ENCODE measurements at places on chromosomes 2 and 18.

- no peak for DNase-seq
These were observed 1272.2 kb upstream of the ACVR2A start for GRCh38 chr2:146572598-146572997.

DNA sequence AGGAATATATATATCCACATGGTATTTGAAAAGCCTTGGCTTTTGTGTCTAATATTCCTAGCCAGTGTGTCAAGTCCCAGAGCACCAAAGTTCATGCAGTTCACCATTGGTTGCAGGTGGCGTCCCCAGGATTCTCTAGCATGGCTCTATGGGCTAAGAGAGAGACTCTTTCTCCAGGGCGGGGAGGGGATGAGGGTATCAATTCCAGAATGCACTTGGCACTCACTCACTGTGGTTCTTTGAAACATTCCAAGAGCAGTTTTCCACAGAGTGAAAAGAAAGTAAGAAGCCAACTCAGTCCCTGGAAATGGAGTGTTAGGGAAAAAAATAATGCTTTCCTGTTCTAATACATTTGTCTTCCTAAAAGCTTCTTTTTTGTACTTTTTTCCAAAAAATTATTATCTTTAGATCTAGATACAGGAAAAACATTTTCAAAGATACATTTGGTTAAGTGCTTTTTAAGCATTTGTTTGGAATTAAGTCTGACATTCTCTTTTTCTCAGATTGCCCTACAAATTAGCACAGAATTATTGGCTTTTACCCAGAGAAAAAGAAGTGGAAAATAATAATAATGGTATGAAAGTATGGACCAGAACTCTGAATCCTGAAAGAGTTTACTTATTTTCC, 239.9 kb downstream of the PAX3 start:
- DNase-seq = no peak

- no peak for DNase-seq
These were observed 118.7 kb upstream of the KCTD1 start for GRCh38 chr18:26667046-26667445.

DNA sequence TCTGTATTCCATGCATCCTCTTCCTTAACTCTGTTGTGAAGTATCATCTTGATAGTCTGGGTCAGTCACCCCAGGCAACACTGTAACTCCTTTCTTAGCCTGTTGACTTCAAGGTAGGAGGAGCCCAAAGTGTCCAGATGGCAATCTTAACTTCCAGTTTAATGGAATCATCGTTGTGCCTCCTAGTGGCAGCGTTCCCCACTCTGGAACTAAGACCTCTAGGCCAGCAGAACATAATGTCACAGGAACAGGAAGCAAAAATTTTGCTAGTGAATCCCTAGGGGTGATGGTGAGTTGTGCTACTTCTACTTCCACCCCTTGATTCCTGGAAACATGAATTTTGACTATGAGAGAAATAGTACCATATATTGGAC, 11.7 kb downstream of the SGPP2 start:
- DNase-seq = no peak

DNA sequence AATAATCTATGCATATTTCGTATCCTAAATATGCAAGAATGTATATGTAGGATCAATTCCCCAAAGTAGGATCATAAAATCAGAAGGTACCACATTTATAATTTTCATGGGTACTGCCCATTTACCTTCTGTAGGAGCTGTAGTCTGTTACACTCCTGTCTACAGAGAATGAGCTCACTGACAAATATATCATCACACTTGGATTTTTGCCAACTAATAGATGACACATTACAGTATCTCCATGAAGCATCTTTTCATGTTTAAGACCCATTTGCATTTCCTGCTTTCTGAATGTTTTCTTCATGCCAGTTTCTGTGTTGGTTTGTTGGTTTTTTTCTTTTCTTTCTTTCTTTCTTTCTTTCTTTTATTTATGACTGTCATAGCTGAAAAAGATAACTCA, 70.9 kb upstream of the EML6 start:
- DNase-seq = no peak

DNA sequence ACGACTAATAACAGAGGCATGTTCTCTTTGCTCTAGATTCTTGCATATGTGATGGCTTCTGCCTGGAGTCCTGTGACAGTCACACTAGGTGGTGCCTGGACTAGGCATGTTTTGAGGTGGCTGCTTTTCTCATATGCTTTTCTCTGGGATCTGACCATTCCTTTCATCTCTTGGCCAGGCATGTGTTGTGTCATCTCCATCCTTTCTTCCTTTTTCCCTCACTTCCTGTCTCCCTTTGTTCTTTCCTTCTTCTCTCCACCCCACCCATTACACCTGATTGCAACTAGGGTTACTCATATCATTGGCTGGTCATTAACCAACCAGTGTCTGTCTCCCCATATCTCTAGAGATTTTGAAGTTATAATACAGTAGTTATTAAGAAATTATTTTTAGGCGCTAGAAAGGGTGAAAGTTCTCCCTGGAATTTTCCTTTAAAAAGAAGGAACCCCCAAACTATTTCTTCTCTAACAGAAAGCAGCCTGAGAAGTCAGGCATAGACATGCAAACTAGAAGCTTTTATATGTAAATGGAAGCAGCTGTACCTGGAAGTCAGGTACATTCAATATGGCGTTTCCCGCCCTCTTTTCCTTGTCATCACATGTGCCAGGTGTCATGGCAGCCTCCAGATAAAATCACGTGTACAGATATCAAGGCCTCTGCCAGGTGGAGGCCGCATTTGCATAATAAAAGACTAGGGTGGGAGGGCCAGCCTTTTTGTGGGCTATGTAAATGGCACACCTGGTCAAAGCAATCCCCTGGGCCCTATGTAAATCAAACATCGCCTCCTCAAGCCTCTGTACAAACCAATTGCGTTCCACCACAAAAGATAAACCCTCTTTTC, 220.4 kb upstream of the MEX3C start:
- DNase-seq = no peak

GRCh38 chr2:72940786-72941185, 23.5 kb downstream of the EMX1 start:
- DNase-seq = no peak

DNA sequence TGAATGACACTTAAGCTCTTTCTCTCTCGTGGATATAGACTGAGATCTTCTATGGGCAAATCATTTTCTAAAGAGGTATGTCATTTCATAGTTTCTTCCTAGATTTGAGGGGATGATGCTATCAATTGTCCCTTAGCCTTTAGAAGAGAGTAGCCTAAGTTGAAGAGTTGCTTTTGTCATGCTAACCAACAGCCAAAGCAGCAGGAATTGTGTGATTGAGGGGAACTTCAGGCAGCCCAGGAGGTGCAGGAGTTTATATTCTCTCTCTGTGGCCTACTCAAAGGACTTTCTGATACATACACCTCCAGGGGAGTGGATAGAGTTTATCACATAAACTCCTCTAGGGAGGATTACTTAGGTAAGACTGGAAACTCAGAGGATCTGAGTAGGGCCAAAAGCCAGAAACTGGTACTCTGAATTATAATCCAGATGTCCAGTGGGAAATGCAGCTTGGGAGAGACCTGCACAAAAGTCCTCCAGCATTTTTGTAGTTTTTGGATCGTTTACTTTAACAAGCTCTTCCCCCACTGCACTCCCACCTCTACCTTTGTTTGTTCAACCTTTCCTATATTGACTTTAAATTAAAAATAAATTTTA, 150.7 kb upstream of the CCDC68 start:
- DNase-seq = no peak

DNA sequence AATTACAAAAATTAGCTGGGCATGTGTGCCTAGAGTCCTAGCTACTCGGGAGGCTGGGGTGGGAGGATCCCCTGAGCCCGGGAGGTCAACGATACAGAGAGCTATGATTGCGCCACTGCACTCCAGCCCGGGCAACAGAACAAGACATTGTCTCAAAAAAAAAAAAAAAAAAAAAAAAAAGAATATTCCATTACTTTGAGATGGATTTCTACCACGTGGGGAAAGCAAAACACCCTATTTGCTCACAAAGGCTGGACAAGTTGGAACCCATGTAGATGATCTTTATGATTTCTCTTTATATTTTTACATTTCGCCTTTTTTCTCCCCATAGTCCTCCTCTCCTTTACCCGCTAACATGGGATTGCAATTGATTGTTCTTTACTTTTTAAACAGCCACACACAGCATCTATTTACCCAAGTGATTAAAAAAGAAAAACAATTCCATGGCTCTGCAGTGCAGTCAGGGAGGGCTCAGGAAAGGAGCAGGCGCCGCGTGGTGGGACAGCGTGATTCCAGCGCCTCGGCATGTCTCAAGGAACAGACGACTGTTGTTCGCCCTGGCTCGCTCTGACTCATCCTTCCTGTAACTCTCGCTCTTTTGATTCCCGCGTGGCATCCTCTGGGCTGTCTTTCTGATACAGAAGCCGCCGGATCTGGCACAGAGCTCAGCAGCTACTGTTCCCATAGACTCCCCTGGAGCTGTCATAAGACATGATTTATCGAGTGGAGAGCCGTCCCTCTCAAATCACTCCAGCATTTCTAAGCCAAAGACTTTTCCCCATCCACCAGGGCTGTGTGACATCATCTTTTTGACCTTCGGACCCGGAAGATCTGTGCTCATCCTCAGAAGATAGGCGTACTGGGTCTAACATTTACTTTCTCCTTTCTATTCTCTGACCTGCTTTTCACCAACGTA, 230.4 kb upstream of the AGAP1 start:
- peak; percentile 69 for DNase-seq

GRCh38 chr2:175576875-175577274, 395.4 kb upstream of the ATP5MC3 start:
- no peak for DNase-seq

DNA sequence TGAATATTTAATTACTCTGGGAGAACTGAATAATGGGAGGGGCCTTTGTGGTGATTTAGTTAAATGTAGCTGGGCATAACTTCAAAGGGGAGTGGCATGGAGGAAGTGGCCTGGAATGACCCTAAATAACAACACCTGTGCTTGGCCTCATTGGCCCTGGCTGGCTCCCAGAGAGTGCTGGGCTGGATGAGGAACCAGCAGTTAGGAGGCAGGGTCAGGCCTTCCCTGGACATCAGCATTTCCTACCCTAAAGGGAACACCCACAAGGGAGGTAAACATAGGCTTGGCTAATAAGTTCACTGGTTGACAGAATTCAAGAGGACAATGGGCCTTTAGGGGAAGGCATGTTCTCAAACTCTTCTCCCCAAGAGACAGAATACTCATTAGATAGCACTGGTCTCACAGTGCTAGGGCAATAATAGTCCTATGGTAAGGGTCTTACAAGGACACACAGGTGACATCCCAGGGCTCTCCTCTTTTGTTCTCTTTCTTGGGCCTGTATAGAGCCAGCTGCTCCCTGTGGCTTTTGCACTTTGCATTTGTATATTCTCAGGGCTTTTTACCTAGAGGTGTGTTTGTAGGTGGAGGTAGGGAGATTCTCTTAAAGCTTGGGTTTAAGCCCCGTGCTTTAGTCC, 106.8 kb downstream of the ZNF519 start:
- DNase-seq = no peak

DNA sequence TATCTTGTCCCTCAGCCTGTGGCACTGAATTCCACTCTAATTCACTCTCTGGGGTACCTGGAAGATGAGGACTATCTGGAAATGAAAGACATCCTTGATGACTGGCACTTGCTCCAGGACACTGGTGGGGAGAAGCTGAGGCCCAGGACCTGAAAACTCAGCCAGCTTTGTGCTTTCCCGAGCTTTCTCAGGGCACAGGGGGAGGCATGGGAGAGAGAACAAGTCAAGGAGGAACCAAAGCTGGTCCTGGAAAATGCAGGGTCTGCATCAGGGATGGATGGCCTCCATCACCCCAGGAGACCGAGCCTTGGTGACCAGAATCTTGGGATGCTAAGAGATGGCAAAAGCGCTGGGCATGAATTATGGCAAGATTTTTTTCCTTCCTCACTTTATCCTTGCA, 65.1 kb downstream of the MAPK4 start:
- no peak for DNase-seq

DNA sequence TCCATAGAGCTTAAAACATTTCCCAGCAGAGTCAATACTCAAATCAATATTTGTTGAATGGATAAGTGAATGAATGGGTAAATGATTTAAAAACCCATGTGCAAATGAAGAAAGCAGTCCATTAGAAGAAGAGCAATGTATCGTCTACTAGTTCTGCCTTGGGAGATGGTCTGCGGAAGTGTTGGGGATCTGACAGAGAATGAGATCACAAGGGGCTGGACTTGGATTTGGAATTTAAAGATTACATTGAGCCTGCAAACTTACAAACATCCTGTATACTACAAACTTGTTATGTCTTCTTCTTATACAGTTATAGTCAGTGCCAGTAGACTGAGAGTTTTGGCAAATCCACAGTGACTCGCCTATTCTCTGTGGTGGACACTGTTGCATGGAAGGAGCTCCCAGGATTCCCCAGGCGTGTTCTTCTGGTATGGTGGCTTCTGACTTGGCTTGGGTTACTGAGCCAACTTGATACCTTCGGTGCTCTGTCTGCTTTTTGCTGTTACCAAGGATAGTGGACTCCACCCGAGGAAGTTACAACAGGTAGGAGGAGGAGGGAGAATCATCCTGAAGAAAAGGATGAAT, 163.3 kb upstream of the SERPINE2 start:
- DNase-seq = no peak

DNA sequence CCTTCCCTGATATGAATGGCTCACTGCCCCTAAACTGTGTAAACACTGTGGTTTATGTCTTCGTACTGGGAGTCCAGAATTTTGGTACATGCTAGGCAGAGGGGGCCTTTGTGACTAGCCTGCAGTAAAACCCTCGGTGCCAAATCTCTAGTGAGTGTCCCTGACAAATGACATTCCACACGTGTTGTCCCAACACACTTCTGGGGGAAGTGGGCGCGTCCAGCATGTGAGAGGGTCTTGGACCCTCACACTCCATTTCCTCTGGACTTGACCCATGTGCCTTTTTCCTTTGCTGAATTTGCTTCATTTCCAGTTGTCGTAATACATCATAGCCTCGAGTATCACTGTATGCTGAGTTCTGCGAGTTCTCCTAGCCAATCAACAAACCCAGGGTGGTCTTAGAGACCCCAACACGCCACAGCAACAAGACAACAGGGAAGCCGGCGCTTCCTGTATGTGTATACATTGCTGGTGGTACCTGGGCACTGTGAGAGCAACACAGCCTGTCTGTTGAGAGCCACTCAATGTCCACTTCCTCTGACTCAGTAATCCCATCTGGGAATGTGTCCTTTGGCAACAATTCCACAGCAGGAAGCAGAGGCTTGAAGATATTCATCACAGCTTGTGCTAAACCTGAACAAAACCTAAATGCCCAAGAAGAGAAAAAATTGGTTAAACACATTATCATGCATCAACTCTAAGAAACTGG, 26.9 kb upstream of the SLC66A3 start:
- no peak for DNase-seq

DNA sequence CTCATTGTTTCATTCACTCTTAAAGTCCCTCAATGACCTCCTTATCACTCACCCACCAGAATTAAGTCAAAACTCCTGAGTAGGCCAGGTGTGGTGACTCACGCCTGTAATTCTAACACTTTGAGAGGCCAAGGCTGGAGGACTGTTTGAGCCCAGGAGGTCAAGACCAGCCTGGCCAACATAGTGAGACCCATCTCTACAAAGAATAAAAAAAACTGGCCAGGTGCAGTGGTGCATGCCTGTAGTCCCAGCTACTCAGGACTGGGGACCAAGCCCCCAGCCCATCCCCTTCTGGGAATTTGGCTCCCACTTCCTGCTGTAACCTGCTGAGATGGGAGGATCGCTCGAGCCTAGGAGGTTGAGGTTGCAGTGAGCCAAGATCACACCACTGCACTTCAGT, 28.9 kb downstream of the TMEM247 start:
- no peak for DNase-seq

GRCh38 chr2:233436691-233437438, 82.6 kb downstream of the DGKD start:
- no peak for DNase-seq

GRCh38 chr2:78145395-78145996, 623.3 kb upstream of the LRRTM4 start:
- DNase-seq = no peak
